Stimulated activated CD4-positive, alpha-beta T cell treated with anti-CD3 and anti-CD28 coated beads, Interleukin-2, amount 100 ng/mL, for 24 hours (primary cell): ENCODE measurements at places on chromosomes 13 and 19.

DNA sequence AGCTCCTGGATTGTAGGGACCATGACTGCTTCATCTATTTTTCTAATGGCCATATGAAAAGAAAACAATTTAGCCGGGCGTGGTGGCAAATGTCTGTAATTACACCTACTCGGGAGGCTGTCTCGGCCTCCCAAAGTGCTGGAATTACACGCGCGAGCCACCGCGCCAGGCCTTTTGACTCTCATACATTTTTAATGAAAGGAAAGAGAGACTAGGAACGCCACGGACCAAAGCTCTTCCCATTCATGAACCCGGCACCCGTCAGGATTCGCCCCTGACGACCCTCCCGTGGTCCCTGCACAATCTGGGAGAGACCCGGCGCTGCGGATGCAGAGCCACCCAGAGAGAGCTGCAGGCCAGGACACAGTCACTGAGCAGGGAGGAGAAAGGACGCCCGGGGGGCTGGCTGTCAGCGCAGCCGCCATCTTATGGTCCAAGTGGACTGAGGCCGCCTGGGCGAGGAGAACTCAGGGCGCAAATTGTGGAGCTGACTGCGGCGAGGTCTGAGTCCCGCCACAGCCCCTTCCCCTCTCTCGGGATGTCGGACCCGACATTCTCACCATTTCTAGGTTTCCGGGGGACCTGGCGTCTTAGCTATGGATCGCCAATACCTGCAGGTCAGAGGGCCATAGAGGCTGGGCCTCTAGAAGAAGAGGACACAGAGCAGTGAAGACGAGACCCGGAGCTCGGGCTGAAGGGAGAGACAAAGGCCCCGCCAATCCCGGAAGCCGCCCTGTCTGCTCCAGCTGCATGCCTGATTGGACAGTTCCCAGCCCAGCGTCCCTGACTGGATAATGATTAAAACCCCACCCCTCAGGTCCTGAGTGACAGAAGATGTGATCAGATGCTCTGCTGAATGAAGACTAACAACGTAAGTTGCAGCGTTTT, at the start of gene ZNF681:
TSS of gene ZNF681 (minus strand) at position 705 of the 888 bp plus-strand sequence. CDS start at position 563, 142 bp downstream.
- peak; percentile 83 for DNase-seq

DNA sequence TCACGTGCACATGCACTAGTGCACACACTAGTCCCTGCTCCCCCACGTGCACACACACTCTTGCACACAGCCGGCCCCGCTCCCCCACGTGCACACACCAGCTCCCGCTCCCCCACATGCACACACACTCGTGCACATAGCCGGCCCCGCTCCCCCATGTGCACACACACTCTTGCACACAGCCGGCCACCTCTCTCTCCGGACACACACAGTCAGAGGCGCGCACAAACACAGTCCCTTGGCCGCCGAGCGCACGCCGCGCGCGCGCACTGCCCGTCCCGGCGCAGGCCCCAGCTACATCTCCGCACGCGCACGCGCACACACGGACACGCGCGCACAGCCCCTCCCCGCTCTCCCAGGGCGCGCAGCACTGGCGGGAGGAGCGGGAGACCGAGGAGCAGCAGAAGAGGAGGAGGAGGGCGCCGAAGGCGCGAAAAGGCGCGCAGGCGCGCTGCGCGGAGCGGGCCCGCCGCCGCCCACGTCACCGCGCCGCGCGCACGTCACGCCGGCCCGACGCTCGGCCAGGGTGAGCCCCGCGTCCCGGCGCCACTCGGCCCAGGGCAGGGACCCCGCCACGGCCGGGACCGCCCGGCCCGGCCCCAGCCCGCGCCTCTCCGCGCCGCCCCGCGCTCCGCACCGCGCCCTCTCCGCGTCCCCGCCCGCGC, at the start of gene TFDP1:
TSS of gene TFDP1 (plus strand) at position 549 of the 665 bp plus-strand sequence. CDS start 1,085 bp downstream, outside the sequence.
- peak; percentile 79 for DNase-seq

DNA sequence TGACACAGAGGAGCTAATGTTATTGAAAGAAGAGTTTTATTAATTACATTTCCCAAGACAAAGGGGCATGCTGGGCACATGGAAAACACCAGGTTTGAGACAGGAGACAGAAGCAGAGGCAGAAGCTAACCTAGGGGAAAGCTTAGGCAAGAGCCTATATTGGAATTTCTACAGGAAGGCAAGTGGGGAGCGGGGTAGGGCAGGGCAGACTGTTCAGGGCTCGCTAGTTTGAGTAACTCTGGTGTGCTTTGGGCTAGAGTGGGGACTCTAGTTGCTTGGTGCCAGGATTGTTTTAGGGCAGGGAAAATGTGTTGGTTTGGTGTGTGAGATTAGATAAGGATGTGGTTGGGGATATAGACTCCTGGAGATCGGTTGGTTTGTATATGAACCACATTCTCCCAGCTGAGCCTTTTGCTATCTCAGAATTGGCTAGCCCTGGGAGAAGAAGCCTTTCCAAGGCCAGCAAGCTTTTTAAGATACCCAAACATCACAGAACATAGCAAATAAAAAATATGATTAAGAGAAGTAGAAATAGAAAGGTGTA, 8.4 kb upstream of the UFM1 start:
- DNase-seq: no peak

GRCh38 chr13:27193496-27193895, 21.9 kb upstream of the USP12 start:
- no peak for DNase-seq

GRCh38 chr19:48746738-48747575, at the start of gene IZUMO1:
Gene IZUMO1, minus strand, starts transcription at chr19:48746909. Its CDS starts 1,050 bp downstream, at chr19:48745859.
- peak; percentile 53 for DNase-seq

DNA sequence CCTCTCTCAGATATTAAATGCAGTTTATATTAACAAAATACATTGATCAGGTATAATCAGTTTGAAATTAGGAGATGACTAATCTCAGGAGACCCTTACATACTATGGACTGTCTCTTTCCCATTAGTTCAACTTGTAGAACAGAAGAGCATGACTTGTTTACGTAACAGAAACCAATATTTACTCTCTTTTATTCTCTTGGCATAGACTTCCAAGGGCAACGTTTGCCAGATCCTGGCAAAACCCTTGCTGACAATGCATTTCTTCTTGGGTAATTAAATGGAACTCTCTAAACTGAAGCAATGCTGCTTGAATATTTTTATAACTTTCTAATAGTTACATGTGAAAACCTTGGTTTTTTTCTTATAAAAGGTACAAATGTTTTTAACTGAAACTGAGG, 68.3 kb upstream of the MYO16 start:
- DNase-seq: no peak

DNA sequence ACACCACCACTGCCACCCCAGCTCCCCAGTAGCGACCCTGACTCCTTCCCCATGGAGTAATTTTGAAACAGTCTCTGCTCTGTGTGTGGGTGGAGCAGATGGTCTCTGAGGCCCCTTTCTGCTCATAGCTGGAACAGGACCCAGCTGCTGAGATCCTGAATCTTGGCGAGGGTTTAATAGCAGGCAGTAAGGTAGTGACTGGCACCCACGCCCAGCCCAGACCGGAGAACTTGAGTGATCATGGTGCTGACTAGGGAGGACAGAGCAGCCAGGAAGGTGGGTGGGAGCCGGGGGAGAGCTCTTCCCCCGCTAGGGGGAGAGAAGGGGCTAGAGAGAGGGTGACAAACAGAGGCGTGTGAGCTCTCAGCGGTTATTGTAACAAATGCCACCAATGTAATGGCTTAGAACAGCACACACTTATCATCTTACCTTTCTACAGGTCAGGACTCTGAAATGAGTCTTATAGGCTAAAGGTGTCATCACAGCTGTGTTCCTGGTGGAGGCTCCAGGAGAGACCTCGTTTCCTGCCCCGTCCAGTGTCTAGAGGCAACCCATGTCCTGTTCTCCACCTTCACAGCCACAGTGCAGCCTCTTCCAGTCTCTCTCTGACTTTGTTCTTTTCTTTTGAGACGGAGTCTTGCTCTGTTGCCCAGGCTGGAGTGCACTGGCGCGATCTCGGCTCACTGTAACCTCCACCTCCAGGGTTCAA, 7.2 kb upstream of the ACER1 start:
- DNase-seq: no peak

- no peak for DNase-seq
These were observed 83.0 kb downstream of the POLR1D start for GRCh38 chr13:27704681-27705080.

- DNase-seq: no peak
These were observed 50.7 kb upstream of the PNMA8B start for GRCh38 chr19:46546194-46546896.

- DNase-seq: no peak
These were observed 81.6 kb downstream of the DOCK9 start for GRCh38 chr13:98896083-98896867.

DNA sequence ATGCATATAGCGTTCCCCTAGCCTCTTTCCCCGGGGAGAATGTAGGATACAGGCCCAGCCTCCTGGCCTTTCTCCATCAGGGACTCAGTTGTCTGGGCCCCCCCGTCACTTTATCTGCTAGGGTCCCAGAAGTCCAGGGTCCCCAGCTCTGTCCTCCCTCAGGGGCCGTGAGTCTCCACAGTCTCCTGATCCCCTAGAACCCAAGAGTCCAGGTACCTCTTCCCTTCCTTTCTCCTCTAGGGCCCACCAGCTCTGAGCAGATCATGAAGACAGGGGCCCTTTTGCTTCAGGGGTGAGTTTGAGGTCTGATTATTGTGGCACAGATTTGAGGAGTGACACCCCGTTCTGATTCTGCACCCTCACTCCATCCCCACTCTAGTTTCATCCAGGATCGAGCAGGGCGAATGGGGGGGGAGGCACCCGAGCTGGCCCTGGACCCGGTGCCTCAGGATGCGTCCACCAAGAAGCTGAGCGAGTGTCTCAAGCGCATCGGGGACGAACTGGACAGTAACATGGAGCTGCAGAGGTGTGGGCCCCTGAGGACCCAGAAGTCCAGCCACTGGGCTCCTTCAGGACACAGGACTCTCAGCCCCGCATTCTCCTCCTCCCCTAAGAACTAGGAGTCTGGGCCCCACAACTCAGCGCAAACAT, 758 bp downstream of the BAX start:
- no peak for DNase-seq

GRCh38 chr13:113895436-113895835, 31.6 kb upstream of the GAS6 start:
- DNase-seq: no peak

DNA sequence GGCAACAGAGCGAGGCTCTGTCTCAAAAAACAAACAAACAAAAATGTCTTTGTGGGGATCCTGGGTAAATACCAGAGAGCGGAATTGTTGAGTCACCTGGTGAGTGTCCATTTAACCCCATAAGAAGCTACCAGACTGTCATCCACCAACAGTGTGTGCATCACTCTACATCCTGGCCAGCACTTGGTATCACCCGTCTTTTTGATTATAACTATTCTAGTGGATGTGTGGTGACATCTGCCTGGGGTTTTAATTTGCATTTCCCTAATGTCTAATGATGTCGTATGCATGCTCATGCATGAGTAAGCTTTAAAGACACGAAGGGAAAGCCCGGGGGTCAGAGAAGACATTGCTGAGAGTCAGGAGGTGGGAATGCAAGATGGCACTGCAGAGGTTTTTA, 126.7 kb upstream of the MRI1 start:
- DNase-seq: no peak

- DNase-seq: no peak
These were observed 1319.2 kb upstream of the SLC10A2 start for GRCh38 chr13:104385404-104385803.

DNA sequence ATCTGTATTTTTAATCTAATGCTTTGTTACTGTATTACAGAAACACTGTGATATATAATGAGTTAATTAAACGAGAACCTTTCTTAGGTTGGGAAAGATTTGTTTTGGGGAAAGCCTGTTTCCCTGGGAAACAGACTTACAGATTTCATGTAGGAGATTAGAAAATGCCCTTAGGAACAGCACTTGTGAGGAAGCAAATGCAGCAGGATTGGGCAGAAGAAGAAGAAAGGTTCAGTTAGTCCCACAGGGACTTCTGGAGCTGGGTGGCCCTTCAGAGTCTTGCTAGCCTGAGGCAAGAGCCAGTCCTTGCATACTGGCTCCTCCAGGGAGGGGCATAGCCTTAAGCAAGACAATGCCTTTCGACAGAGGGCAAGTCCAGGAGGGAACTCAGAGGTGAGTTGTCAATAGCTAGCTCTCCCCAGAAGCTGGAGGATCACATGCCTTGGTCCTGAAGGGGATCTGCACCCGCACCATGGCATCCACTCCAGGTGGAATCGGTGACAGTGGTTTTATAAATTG, 36.8 kb downstream of the N4BP2L1 start:
- no peak for DNase-seq

DNA sequence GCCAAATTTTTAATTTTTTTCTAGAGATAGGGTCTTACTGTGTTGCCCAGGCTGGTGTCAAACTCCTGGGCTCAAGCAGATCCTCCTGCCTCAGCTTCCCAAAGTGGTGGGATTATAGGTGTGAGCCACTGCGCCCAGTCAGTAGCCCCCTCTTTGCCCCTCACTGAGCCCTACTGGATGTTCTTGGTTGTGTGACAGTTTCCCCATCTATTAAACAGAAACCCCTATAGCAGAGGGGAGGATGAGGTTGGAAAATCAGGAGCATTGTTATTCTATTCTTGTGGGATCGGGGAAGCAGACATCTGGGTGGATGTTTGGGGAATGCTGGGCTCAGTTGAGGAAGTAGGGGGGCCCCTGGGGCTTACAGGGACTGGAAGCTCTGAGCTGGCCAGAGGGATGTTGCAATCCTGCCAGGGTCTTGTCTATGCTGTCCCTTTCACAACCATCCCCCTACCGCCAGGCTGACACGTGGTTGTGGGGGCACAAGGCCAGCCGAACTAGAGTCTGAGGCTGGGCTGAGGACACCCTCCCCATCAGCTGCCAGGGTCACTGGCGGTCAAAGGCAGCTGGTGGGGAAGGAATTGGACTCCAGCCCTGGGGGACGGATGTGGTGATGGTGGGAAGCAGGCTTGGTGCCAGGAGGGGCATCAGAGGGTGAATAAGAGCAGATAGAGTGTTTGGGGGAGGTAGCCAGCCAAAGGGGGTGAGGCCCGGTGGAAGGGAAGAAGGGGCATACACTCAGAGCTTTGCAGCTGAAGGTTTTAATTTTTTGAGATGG, 10.9 kb downstream of the APOC1 start:
- no peak for DNase-seq

DNA sequence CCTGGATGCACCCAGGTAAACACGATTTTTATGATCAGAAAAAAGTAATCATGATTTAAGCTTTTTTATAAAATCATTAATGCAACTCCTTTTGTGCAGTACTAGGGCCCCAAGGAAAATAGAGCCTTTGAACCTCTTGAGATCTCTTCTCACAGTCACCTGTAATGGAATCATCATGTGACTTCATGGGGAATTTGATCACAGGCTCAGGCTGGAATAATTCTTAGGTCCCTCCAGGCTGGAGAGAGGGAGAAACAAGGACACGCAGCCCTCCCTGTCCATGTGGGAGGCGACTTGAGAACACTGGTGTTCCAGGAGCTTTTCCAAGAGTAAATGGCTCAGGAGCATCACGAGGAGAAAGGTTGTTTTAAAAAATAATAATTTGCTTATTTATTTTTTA, 156.1 kb downstream of the NUFIP1 start:
- DNase-seq: no peak

GRCh38 chr19:18196511-18196845, 3.5 kb downstream of the MPV17L2 start:
- no peak for DNase-seq

DNA sequence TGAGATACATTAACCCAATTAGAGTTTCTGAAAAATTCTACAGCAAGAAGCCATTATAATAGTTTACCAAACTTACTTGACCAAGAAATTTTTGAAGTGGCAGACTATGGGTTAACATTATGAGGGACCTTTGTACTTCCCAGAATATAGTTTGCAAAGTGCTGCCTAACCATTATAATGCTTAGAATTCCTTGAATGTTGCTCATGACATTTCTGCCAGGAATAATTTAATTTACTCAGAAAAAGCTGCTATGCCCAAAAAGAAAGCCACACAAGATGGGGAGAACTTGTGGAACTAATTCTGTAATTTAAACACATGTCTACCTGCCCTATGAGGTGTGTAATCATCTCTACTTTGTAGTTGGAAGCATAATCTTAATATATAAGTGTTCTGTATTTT, 58.1 kb upstream of the MYCBP2 start:
- no peak for DNase-seq
